SIG-M5 (cell line): ENCODE measurements at places on chromosomes 16 and 17.

DNA sequence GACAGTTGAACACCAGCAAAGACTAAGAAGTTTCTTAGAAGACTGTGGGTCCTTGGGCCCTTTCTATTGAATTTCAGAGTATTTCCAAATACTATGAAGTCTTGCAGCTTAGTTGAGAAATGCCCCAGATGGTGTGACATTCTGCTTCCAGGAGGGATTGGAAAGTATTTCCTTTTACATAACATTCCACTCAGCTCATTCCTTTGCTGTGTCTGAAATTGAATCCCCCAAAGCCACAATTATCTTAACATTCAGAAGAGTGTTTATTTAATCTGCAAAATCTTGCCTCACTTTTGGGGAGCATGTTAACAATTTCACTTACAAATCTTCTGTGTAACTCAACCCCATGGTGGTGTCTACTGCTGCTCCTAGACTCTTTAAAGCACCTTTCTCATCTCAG, 307.7 kb downstream of the WWOX start:
- DNase-seq, result no peak

DNA sequence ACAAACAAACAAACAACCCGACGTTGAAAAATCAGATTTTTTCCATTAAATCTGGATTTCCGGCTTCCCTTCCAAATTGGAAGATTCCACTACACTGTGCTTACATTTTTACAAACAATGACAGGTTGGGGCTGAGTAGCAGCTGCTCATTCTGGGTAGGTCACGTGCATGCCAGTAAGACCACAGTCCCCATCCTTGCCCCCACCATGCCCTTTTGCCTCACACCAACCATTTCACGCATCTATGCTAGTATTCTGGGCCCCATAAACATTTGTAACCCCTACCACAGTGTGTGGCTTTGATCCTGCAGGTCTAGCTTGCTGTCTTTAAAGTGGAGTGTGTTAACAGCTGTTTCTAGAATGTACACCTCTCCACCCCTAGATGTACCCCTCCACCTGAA, 366.1 kb downstream of the XYLT1 start:
- DNase-seq, result no peak

GRCh38 chr16:27698746-27699145, 148.8 kb downstream of the KATNIP start:
- no peak for DNase-seq

GRCh38 chr17:43771463-43771862, 7.3 kb downstream of the DUSP3 start:
- no peak for DNase-seq

DNA sequence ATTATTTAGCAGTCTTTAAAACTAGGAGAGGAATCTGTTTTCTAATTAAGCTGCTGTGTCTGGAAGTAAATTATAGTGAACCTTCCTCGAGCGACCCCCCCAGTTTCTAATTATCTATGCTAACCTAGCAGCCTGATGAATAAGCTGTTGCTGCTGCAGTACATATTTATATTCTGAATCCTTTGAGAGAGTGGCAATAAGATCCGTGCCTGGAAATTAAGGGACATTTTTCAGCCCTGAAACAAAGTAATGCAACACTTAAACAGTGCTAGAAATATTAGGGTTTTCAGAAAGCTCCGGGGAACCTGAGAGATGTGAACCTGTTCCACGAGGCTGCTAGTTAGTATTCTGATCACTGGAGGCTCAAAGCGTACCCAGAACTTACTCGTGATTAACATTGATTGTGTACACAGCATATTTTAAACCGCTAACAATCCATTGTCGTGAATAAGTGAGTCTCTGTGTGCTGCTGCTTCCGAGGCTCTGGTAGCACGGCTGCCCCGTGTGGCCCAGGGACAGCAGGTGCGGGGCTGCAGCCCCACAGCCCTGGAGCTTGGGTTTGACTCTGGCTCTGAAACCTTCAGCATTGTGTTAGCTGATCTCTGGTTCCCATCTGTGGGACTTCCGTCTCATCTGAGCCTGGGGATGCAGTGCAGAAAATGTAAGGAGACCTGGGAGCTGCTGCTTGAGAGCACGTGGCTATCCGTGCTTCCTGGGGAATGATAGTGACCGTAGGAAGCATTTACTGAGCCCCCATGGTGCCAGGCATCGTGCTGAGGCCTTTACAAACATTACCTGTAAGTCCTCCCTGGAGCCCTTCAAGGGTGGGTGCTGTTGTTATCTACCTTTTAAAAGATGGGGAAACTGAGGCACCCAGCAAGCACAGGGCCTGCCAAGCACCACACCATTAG, 190.9 kb upstream of the CHMP6 start:
- no peak for DNase-seq

- DNase-seq, result no peak
These were observed 21.2 kb downstream of the CNGB1 start for GRCh38 chr16:57949595-57950238.

- no peak for DNase-seq
These were observed 15.2 kb downstream of the ACE start for GRCh38 chr17:63491977-63492618.

DNA sequence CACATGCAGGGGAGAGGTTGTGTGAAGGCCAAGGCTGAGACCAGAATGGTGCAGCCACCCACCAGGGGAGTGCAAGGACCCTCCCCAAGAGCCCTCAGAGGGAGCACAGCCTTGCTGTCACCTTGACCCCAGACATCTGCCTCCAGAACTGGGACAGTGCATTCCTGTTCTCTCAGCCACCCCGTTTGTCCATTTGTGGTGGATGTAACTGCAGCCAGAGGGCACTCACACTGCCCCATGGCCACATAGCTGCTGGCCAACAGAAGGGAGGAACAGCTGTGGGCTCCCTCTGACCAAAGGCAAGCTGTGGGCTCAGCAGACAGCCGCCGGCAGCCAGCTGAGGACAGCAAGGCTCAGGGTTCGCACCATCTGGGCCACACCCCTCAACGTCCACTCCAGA, 49.8 kb upstream of the KLHDC4 start:
- no peak for DNase-seq

GRCh38 chr17:80673152-80673920, 128.7 kb downstream of the RPTOR start:
- no peak for DNase-seq

DNA sequence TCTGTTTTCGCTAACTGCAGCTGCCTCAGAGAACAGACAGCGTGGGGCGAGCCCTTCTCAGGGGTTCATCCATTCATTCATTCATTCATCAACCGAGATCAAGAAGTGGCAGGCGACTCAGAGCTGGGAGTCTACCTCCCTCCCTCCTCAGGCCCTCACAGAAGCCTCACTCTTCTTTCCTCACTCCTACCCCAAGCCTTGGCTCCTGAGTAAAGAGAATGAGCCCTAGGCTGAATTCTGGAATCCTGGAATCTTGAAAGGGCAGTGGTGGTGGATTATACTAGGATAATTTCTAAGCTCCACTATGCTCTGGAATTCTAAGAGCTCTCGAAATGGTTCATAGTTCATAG, 2.3 kb upstream of the DLX3 start:
- DNase-seq, result no peak

DNA sequence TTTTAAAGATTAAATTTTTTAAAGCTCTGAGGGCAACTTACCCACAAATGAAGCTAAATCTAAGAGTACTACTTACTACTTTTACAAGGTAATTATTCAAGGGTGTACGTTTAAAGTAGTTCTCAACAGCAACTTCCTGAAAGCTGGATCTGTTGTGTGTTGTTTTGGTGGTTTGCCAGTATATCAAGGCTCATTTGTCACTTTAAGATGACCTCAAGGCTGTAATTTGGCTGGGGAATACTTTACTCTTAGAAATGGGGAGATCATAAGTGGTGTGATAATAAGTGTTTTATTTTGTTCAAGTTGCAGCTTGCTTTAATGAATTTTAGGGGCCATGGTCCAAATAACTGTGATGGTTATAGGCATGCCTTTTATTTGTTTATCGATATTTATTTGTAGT, 30.4 kb downstream of the AP2B1 start:
- DNase-seq, result no peak

DNA sequence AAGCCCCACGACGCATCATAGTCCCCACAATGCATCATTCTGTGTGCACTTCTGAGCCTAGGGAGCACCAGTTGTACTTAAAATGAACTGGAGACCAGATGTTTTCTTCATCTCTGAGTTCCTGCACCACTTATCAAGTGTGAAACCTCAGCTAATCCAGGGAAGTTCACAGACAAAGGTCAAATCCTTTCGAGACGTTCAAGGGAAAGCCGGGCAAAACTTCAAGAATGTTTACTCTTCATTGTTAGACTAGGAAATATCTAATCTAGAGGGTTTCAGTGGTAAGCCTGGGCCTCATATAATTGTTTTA, 4.6 kb upstream of the PMP22 start:
- DNase-seq, result no peak

- no peak for DNase-seq
These were observed 8.4 kb upstream of the SPATA2L start for GRCh38 chr16:89709716-89710432.

GRCh38 chr16:50880926-50881325, 139.0 kb downstream of the CYLD start:
- DNase-seq, result no peak

DNA sequence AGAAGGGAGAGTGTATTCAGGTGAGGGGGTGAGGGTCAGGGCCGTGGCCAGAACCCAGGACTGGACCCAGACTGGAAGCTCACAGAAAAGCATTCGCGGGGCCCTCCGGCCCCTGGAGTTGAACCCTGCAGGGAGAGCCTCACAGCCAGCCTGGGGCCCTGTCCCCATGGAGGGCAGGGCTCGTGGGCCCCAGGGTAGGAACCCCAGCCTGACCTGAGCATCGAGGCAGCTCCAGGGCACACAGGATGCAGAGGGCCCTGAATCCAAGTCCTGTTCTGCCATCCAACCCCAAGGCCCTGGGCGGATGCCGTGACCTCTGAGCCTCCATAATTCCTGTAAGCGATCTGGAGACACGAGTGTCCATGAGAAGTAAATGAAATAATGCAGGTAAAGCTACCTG, 79.1 kb downstream of the MGAT5B start:
- no peak for DNase-seq

- no peak for DNase-seq
These were observed at the start of gene WDR81 for GRCh38 chr17:1724351-1724868. TSS of gene WDR81 (plus strand) at chr17:1724704. CDS start at chr17:1724960, 256 bp downstream.

DNA sequence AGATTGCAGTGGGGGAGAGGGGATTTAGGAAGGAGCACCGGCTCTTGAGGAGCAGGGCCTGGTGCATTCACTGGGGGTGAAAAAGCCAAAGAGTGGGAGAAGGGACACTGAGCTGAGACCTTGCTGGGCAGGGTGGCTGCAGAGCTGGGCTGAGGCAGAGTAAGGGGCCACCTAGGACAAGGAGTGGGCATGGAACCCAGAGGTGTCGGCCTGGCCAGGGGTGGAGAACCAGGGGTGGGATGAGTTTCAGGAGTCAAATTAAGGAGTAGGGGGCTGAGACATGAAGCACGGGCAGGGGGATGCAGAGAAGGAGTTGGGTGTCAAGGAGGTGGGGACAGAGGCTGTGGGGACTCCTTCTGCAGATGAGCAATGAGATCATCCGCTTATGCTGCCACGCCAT, 20.1 kb downstream of the DNAH2 start:
- no peak for DNase-seq

GRCh38 chr17:50114849-50115357, 15.1 kb downstream of the SAMD14 start:
- DNase-seq, result peak; percentile 25

DNA sequence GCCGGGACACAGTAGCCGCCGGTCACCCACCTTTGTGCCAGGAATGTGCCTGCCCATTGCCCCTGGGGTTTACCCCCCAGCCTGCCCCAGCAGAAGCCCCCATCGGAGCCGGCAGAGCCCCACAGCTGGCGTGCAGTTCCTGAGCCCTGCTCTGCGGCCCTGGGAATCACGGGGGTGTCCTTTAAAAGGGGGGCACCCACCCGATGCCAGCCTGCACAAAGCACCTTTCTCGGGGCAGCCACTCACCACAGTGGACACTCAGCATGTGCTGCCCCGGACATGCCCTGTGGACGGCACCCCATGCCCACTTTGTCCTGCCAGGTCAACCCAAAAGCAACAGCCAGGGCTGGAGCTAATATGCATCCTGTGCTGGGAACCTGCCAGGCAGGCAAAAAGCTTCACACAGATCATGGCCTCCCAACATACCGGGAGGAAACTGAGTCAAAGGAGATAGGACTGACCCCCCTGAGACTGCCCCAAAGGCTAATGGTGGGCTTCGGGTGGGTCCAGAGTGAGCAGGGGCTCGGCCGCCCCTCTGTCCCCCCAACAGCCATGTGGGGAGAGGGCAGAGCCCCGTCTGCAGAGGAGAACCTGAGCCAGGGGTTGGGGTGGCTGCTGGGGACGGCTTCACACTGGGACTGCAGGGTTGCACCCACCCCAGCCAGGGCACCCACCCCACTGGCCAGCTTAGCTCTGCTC, 45.8 kb upstream of the ZC3H18 start:
- DNase-seq, result no peak

DNA sequence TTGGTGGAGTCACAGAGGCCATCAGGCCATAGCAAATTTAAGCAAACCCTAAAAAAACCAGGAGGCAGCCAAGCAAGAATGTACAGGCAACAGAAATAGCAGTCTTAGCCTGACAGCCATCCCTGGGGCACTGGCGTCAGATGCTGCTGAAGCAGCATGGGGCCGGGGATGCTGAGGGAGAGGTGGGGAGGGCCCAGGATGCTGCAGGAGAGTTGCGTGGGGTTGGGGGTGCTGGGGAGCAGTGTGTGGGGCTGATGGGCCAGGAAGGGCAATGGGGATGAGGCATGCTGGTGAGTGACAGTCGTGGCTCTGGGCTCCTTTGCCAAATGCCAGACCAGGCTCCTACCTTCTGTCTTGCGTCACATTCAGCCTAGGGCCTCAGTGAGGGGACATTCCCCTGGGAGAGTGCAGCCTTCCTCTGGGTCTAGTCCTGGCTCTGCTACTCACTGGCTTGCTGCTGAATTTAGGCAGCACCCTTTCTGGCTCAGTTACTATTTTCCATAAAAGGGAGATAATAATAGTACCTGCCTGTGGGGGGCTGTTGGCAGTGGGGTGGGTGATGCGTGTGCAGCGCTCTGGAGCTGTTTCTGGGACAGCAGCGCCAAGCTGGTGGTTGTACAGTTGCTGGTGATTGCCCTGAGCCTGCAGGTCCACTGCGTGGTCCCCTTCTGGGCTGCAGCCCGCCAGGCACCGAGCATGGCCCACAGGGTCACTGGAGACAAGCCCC, 88.1 kb downstream of the AMFR start:
- DNase-seq, result no peak

GRCh38 chr16:2204416-2205103, 694 bp upstream of the MLST8 start:
- no peak for DNase-seq

DNA sequence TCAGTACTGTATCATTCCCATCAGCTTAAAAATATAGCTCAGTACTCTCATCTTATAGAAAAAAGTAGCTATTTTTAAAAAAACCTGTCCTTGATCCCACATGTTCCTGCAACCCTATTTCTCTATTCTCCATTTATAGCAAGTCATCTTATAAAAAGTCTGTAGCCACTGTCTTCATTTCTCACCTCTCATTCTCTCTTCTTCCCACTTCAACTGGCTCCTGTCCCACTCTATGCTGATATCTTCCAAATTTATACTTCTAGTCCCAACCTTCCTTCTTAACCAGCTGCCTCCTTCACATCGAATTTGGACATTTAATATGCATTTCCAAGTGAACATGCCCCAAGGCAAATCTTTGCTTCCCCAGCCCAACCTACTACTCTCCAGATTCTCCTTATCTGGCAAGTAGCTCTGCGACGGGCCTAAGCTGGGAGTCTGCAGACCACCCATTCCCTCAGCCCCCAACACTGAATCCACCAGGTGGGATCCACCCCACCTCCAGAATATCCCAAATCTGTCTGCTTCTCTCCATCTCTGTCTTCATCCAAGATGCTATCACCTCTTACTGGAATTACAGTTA, 52.0 kb upstream of the TANC2 start:
- DNase-seq, result no peak
